ENCODE measurements at places on chromosomes 4 and X.
A peak's percentile ranks its signal among the peaks of the same experiment; 100 is the strongest.

- no peak for DNase-seq
Observed at GRCh38 chr4:25950461-25951389, 36.7 kb downstream of the SMIM20 start.

DNA sequence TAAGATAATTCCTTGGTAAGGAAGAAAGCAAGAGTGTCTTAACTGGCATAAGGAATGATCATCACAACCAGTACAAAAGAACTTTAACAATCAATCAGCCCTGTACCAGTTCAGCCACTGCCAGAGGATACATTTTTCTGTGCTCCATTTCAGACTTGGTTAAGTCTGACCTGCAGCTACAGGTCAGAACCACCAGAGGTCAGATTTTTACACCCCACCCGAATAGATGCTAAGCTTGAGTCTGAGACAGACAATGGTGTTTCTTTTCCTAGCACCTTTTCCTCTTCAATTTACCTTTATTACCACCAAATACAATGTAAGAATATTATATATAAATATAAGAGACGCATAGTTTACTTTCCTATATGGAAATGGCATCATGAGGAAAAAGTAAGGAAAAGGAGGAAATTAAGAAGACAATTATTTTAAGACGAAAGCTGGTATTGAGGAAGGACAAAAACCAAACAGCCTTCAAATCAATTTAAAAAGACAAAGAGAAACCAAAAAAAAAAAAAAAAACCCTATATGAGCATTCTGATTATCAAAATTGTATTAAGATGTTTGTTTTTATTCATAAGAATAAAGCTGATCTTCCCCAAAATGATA, 215.3 kb upstream of the TTC29 start:
- peak; percentile 46 for DNase-seq

GRCh38 chr4:5650040-5650439, 58.3 kb downstream of the EVC2 start:
- no peak for DNase-seq

- no peak for DNase-seq
Observed at GRCh38 chrX:147838465-147839131, 73.1 kb upstream of the FMR1 start.

GRCh38 chr4:80058740-80059139, 14.3 kb downstream of the ANTXR2 start:
- no peak for DNase-seq

DNA sequence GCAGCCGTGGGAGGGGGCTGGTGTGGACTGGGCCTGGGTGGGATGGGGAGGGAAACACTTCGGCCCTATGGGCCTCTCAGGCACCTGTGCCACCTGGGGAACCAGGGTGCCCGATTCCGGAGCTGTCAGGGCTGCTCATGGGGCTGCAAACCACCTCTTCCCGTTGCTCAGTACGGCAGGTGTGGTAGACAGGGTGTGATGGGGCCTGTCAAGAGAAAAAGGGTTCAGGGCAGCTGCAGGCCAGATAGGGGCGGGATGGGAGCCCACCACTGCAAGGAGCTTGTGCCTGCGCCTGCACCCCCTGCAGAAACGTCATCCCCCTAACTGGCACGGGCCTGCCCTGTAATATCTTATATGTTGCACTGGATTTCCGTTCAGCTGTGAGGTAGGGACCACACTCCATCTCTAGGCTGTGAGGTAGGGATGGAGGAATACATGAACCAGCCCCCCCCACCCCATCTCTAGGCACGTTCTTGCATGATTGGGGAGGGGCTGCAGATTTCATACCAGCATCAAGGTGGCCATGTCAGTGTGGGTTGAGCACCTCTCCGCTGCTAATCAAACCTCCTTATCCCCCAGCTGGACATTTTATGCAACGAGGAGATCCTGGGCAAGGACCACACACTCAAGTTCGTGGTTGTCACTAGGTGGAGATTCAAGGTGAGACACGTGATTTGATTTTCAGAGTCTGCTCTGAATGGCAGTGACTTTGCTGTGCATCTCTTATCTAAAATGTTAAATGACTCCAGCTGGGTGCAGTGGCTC, 59.0 kb downstream of the PCGF3 start:
- no peak for DNase-seq

GRCh38 chrX:30593440-30594200, 16.1 kb upstream of the TASL start:
- no peak for DNase-seq

DNA sequence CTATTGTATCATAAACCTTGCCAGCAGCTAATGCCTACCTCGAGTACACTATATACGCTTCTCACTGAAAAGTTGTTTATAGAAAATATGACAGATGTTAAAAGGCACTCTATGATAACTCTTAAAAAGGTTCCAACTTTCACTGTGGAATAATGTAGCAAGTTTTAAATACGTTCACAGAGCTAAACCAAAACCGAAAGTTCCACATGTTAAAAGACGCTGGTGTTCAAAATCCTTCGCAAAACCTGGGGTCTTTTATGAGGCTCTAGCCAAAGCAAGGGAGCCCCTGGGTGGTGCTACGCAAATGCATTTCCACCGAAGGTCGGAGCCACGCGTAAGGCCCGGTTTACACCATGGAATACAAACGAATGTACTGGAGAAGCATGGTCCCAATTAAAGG, 103.7 kb upstream of the TENM3 start:
- no peak for DNase-seq

DNA sequence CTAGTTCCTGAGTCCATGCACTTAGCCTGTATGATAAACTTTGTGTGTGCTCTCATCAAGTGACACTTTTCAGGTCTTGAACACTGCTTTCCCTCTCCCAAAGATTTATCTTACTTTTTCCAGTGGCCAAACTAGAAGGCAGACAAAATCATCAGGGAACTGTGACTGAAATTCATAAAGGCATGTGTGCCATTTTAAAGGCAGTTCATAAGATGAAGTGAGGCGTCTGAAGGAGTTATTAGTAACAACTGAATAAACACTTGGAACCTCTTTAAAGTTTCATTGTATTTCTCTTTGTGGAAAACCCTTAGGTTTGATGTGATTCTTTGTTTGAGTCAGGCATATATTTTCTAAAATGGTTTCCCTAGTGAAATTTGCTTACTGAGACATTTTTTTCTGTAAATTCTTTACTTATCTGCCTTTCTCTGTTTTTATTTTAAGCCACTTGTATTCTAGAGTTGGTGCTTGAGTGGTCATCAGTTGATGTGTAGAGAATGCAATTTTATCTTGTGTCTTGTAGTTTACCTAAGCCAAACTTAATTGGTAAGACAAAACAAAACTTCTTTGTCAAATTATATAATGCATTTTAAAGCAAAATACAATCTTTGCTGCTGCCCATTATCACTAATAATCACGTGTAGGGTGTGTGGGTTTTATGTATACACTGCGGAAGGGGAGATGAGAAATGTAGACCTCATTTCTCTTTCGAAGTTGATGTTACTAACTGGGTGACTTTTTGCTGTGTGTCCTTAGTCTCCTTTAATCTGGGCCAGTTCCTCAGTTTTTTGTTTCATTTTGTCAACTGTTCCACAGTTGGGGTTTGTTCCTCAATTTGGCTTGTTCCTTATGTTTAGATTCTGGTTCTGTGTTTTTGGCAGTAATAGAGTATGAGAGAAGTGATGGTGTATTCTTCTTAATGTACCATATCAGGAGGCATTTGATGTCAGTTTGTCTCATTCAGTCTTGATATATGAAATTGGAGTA, 56.8 kb downstream of the RBPJ start:
- no peak for DNase-seq

DNA sequence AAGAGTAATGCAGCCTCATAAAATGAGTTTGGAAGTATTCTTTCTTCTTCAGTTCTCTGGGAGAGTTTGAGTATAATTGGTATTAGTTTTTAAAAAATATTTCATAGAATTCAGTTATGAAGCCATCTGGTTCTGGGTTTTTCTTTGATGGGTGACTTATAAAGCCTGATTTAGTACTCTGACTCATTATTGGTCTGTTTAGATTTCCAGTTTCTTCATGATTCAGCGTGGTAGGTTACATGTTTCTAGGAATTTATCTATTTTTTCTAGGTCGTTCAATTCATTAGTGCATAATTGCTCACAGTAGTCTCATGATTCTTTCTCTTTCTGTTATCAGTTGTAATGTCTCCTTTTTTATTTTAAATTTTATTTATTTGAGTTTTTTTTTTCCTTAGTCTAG, 111.2 kb downstream of the CEP44 start:
- peak; percentile 48 for DNase-seq

GRCh38 chr4:173269280-173269679, 64.9 kb downstream of the HMGB2 start:
- DNase-seq = no peak

- no peak for DNase-seq
Observed at GRCh38 chr4:31947101-31947500, 1226.9 kb downstream of the PCDH7 start.

DNA sequence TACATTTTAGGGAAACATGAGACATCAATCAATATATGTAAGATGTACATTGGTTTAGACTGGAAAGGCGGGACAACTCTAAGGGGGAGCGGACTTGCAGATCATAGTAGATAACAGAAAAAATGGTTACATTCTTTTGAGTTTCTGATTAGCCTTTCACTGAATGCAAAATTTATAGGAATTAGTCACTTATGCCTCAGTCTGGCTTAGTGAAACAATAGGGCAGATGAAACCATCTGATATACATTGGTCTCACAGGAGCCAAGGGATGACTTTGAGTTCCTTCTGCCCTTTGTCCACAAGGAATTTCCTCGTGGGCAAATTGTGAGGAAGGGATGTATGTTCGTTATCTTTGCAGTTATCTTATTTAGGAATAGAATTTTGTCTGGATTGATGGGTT, 128.2 kb downstream of the ARSF start:
- DNase-seq = no peak

DNA sequence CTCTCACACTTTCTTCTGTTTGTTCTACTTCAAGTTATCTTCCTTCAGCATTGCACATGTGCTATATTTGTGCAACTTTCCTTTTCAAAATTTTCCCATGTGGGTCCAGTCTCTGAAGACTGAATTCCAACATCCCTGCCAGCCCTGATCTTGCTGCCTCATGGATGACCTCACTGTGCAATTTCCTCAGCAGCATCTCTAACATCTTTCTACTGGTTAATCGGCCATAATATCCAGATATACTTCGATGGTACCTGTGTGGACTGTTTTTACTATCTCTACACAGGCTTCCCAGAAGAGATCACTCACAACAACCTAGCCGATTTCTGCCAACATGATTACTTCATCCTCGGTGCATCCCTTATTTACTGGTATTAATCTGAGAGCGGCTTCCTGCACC, 41.5 kb downstream of the GPM6A start:
- no peak for DNase-seq

GRCh38 chrX:134774190-134775048, 116.1 kb upstream of the PLAC1 start:
- no peak for DNase-seq

GRCh38 chr4:146333187-146333894, 119.0 kb downstream of the REELD1 start:
- DNase-seq = peak; percentile 42

DNA sequence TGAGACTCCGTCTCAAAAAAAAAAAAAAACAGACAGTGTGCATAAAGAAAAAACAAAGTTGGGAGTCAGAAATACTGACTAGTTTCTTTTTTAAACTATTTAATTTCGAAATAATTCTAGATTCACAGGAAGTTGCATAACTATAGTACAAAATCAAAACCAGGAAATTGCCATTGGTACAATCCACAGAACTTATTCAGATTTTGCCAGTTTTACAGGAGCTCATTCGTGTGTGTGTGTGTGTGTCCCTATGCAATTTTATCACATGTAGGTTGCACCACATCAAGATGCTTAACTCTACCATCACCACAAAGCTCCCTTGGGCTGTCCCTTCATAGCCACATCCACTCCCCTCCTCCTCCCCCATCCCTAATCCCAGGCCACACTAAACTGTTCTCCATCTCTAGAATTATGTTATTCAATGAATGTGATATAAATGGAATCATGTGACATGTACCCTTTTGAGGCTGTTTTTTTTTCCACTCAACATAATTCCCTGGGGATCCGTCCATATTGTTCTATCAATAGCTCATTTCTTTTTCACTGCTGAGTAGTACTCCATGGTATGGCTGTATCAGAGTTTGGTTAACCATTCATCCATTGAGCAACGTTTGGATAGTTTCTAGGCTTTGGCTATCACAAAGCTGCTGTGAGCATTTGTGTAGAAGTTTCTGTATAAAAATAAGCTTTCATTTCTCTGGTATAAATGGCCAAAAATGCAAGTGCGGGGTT, 16.3 kb upstream of the DDX3X start:
- no peak for DNase-seq

DNA sequence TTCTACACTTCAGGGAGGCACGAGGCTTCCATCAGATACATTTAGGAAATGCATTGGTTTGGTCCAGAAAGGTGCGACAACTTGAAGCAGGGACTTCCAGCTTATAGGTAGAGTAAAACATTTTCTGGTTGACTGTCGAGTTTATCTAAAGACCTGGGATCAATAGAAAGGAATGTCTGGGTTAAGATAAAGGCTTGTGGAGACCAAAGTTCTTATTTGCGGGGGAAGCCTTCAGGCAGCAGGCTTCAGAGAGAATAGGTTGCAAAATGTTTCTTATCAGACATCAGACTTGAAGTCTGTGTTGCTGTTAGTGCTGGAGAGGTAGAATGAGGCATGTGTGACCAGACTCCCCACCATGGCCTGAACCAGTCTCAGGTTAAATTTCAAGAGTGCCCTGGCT, 190.3 kb downstream of the TRIML1 start:
- DNase-seq = no peak

GRCh38 chr4:147362938-147363337, 118.0 kb upstream of the EDNRA start:
- no peak for DNase-seq

DNA sequence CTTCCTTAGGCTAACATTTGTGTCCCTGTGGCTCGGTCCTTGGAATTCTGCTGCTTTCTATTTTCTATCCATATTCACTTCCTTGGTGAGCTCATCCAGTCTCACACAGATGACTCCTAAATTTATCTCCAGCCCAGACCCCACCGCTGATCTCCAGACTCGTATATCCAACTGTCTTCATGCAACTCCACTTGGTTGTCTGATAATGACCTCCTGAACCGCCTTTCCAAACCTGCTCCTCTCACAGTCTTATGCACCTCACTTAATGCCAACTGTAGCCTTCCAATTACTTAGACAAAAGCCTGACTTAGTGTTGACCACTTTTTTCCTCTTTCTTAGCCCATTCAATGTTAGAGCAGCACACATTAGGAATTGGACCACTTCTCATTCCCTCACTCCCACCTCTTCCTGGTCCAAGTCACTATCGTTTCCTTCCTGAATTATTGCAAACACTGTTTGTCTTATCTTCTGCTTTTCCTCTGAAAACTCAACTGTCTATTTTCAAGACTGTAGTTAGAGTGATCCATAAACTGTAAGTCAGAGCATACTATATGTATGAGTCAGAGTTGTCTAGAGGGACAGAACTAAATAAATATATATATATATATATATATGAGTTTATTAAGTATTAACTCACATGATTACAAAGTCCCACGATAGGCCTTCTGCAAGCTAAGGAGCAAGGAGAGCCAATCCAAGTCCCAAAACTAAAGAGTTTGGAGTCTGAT, 292.5 kb downstream of the UNC5C start:
- DNase-seq = no peak

DNA sequence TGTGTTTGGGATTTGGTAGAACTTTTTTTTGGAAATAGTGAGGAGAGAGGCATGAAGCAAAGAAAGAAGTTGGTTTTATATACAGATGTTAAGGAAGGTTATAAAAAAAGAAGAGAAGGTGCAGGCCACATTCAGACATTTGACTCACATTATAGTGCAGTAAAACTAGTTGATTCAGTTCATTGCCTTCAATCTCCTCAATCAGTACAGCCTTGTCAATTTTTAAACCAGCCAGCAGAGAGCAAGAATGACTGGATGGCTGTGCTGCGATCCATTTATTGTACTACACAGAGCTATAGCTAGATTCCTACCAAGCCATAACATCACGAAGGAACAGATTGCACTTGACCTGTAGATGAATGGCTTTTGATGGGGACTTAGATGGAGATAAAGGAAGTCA, 79.7 kb upstream of the LSM6 start:
- DNase-seq = peak; percentile 68

Measured in ACHN (cell line).